ENCODE measurements at places on chromosomes 5 and 9. TPM values are rescaled to one million over a fixed set of nuclear protein-coding genes. Genes with fewer than 3 reads are reported as not detected.

DNA sequence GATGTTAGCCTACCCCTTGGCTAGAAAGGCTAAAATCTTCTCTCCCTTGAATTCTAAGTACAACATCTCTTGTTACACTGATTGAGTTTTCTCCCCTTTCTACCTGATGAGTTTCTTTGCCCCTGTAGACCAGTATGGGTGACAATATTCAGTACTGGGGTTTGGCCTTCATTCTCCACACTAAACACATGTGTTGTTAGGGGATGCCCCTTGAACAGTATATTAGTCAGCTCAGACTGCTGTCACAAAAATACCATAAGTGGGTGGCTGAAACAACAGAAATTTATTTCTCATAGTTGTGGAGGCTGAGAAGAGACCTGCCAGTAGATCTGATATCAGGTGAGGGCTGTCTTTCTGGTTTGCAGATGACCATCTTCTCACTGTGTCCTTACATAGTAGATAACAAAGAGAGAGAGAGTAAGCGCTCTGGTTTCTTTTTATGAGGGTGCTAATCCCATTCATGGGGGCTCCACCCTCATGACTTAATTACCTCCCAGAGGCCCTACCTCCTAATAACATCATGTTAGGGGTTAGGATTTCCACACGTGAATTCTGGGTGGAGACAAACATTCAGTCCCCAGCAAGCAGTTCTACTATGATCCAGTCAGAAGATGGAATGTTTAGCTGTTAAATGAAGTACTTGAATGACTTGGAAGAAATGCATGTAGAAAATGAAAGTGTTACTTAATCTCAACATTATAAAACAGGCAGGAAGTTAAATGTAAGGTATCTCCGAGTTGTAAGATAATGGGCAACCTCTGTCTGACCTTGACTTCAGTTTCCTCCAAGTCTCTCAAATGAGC is 17.5 kb downstream of the VLDLR start:
- ATAC-seq = no peak

DNA sequence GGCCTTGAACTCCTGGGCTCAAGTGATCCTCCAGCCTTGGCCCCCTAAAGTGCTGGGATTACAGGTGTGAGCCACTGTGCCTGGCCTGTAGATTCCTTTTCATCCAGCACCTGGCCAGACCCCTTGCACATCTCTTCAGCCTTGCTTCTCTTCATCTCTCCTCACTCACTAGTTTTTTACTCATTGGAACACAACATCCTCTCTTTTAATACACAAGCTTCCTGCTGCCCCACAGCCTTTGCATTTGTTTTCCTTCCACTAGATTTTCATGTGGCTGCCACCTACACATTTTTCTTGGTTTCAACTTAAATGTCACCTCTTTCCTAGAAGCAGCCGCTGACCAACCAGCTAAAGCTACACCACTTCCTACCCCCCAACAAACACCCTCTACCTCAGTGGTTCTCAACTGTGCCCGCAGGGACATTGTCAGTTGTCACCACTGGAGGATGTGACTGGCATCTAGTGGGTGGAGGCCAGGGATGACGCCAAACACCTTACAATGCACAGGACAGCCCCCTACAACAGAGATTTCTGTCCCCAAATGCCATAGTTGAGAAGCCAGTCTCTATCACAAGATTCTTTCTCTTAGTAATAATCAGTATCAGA is 33.7 kb downstream of the HAVCR1 start:
- no peak for ATAC-seq

The CLIC3 gene
- 154 TPM for total RNA-seq

GRCh38 chr9:117121316-117121715 is 293.5 kb downstream of the ASTN2 start:
- no peak for ATAC-seq

DNA sequence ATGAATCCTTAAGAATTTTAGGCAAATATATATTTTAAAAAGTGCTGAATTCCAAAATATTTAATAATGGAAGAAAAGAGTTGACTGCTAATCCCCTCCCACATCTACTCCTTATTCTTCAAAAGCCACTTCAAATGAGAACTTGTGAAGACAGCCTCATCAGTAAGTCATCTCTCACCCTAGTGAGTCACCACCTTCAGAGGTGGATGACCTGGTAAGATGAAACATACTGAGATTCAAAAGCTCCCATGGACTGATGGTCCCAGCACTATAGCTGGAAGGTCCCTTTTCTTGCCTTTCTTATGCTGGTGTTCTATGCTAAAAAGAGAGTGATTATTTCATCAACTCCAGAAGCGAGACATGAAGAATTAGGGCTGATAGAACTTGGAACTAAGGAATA is 37.8 kb upstream of the SPDL1 start:
- no peak for ATAC-seq
